Caco-2 (cell line): ENCODE measurements at places on chromosomes 3 and 15.

DNA sequence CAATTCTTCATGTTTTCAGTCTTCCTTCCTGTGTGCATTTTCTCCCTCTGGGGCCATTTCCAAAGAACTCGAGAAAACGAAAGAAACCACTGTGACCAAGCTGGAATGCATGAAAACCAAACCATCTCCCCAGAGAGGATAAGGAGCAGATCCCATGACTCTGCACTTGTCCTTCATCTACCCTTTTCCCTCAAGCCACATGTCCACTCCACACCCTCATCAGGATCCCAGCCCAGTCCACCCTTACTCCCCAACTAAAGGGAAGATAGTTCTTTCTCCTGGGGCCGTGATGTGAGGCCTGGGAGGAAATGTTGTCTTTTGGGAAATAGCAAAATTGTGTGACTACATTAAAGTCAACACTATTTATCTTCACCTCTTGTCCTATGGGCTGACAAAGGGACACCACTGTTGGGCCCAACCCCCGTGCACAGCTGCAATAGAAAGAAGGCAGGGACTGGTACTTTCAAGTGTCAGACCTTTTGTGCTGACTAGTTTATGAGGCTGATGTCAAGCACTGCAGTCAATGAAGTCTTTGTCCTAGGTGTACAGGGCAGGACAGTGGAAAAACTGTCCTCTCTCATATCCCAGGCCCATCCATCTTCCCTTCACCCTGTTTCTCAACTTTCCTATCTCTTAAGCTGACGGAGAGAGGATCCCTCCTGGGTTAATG is 487.1 kb upstream of the NR2F2 start:
- no peak for DNase-seq

DNA sequence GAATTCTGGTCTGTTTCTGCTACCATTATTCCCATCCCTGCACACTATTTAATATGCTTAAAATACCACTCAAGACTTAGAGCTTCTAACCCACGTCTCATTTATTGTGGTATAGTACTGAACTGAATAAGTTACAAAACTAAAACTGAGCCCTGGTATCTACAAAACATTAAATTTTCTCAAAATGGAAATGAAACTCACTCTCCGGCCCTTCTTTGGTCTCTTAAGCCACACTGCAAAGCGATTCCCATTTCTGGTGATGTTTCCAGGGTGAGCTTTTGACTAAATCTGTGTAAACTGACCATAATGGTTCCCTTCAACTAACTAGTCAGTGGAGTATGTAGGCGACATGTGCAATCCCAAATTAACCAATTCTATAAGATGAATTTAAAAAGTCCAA is 18.6 kb downstream of the KPNA4 start:
- DNase-seq, result no peak

GRCh38 chr3:131714585-131715220 is 211.9 kb upstream of the MRPL3 start:
- DNase-seq, result no peak

DNA sequence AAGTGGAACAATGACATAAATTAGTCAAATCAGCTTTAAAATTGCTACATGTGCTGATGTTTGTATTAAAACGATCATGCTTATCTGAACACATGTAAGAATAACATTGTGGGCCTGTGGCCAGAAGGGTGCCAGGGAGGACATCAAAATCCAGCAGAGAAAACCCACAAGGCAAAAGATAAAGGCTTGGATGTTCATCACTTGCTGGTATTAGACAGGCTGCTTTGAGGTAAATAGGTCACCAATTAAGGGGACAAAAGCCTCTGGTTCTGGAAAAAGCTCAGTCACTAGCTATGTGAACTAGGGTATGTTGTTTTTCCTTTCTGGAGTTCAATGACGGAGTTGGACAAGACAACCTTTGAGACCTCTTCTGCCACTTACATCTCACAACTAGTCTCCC is 74.4 kb upstream of the TMEM108 start:
- no peak for DNase-seq

- DNase-seq, result no peak
Observed at GRCh38 chr3:189598530-189599225, 32.5 kb upstream of the TP63 start.

DNA sequence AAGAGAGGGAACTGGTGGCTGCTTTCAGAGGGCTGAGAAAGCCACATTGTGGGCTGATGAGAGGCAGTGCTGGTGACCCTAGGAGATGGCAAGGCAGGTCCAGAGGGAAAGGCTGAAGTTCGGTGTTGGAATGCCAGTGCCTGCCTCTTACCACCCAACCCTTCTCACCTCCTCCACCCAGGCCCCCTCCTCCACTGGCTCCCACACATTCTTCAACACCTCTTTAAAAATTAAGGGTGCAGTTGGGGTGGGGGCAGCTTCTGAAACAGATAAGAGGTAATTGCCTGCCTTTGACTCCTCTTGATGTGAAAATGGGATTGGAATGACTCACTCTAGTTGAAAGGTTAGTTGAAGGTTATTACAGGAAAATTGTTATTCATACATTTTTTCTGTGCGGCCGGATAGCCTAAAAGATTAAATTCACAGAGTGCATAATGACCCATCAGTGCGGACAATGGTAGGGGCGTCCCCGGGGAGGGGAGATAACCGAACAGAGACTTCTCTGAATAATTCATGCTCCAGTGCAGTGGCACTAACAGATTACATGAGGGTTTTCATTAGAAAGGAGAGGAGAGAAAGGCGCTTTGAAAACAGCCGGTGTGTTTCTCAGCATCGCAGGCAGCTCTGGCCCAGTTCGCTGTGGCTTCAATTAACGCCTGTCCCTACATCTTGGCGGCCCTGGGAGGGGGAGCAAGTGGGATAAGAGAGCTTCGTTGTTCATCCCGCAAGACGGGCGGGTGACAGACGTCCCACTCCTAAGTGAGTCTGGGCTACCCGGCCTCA is 212.4 kb downstream of the TLE3 start:
- no peak for DNase-seq

GRCh38 chr3:176795891-176796290 is 401.4 kb downstream of the TBL1XR1 start:
- DNase-seq, result no peak

DNA sequence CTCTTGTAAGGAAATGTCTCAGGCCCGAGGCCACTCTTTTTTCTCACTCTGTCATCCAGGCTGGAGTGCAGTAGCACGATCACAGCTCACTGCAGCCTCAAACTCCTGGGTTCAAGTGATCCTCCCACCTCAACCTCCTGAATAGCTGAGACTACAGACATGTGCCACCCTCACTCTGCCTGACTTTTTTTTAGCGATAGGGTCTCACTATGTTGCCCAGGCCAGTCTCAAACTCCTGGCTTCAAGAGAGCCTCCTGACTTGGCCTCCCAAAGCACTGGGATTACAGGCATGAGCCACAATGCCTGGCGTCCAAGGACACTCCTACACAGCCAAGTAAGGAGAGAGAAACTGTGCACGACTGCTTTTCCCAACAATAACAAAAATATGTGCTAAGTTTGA is 7.6 kb downstream of the ZNF445 start:
- DNase-seq, result no peak

DNA sequence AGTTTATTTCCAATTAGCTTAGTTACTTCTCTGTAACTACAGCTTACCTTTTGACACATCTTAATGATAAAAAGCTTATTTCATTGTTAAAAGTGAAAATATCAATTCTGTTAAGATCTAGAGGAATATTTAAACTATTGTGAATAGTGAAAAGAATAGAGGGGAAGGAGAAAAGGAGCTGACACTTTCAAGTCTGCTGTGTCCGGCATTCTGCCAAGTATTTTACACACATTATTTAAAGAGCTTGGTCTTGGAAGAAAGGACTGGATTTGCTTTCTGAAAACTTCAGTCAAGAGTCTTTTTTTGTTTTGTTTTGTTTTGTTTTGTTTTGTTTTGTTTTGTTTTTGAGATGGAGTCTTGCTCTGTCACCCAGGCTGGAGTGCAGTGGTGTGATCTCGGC is 34.8 kb downstream of the CCDC80 start:
- DNase-seq, result no peak

DNA sequence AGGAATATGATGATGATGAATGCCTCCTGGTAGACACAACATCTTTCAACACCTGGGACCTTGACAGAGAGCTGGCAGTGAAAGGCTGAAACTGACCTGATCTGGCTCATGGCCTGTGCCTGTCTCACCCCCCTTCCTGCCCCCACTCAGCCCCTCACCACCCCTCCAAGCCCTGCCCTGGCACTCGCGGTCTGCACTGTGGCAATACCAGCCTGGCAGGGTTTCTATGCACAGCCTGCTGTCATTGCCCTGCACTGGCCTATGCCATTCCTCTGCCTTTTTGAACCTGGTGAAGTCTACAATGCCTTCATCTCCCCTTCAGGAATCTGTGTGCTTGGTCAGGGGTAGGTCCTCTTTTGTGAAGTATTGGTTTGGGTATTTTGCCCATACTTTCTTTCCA is 56.5 kb downstream of the ACAD9 start:
- DNase-seq, result no peak

DNA sequence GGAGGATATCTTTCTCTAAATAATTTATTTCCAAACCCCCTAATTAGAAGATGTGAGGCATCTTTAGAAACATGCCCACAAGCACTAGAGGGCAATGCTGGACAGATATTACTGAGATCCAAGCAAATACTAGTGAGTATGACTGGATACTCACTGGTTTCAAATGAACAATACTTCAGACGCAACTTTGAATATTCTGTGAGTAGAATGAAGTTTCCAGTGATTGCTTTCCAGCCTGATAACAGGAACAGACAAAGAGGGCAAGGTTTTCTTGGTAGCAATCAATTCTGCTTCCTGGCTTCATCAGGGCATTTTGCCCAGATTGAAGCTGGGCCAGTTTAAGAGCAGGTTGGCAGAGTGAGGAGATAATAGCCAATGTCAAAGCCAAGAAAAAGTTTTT is 442.6 kb upstream of the PDZRN3 start:
- DNase-seq, result no peak

GRCh38 chr3:13280811-13281506 is 139.2 kb downstream of the NUP210 start:
- DNase-seq, result no peak

DNA sequence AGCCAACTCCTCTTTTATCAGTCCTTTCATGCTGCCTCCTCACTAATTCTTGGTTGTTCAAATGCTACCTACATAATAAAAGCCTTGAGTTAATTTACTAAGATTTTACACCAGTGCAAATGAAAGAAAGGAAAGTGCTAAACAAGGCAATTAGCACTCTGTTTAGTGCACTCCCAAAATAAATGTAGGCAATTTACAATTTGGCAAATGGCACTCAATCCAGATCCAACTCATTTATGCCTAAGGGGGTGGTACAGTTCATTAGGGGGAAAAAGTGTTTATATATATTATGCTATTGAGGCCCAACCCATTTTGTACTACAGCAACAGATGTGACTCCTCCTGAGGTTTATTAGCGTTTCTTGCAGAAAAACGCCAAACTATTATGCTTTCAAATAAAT is 370.1 kb downstream of the NR2F2 start:
- DNase-seq, result no peak

- DNase-seq, result no peak
Observed at GRCh38 chr15:77352887-77353286, 67.0 kb downstream of the PEAK1 start.

DNA sequence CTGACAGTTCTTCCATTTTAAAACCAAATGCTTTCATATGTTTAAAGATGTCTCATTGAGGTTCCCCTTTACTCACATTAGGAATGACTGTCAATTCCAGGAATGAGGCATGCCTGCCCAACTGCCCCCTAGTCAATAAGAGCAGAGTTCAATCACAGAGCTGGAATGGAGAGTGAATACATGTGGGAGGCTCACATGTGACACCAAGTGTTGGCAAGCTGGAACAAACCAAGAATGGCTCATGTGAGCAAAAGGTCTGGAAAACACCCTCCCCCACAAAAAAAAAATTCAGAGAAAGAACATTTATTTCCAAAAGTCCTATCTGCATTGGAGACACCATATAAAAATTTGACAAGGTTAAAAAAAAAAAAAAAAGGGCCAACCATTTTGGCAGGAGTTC is 3.7 kb downstream of the PBRM1 start:
- peak; percentile 44 for DNase-seq

DNA sequence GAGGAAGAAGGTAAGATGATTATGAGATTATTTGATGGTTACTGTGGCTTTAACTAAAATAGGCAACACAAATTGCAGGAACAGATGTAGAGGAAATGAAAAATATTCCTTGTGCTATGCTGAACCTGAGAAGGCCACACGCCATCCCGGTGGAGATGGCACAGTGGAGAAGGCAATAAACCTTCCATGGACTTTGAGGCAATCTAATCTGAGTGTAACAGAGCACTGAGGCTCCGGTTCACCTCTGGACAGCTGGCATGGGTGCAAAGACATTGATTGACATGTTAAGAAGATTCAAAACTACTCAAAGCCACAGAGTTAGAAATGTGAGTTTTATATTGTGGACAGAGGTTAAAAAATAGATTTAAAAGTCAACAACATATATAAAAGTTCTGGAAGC is 535.7 kb downstream of the AGBL1 start:
- DNase-seq, result no peak

DNA sequence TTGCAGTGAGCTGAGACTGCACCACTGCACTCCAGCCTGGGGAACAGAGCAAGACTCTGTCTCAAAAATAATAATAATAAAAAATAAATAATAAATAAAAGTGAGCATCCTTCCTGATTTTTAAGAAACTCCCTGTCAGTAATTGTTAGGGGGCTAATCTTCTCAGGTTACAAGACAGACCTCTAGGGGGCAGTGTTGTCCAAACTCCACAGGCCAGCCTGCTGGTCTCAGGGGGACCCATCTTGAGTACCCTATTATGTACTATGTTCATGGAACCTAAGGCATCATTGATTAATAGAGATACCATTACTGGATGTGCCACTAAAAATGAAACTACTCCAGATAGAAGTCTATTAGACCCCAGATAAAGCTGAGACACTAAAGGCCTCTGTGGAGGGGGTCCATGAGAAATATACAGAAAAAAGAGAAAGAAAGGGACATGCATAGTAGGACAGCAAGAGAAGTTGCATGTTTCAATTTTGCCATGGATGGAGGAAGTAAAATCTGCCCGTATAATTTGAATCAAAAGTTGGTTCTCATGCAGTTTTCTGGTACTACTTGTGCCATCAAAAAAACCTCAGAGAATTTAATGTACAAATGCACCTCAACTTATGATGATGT is 85.5 kb upstream of the CDV3 start:
- no peak for DNase-seq

GRCh38 chr3:39814007-39814406 is 4.6 kb downstream of the MYRIP start:
- no peak for DNase-seq

DNA sequence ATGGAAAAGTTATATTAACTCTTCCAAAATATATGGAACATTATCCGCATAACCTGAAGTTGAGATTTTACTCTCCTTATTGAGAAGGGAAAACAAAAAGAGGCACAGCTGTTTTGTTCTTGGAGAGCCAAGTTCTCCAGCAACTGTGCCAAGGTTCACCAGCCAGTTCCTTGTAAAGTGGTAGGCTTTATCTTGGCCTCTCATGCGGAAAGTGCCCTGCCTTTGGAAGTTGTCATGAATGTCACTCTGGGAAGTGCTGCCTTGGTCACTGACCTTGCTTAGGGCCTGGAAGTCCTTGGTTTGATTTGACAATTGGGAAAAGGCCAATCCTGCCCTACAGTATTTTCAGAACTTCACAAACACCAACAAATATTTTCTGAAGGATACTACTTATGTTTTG is 44.2 kb upstream of the THRB start:
- no peak for DNase-seq

GRCh38 chr15:66882251-66883020 is 180.4 kb downstream of the SMAD6 start:
- DNase-seq, result no peak
